ENCODE measurements at places on chromosomes 4 and X. TPM values are rescaled to one million over a fixed set of nuclear protein-coding genes. Genes with fewer than 3 reads are reported as not detected.

Gene PCYT1B
- total RNA-seq = not detected

Gene CLNK
- total RNA-seq = not detected

Gene PPP2R2C
- total RNA-seq = 33.5 TPM

Gene SLC25A14
- total RNA-seq = 17.4 TPM

Gene AMTN
- not detected for total RNA-seq
